ENCODE measurements at places on chromosomes 6 and 20. TPM values are rescaled to one million over a fixed set of nuclear protein-coding genes. Genes with fewer than 3 reads are reported as not detected.

Gene MUCL3
- not detected for polyA plus RNA-seq

Gene TOP1
- polyA plus RNA-seq: 27.8 TPM

Gene OR5V1
- polyA plus RNA-seq: not detected

Gene PGC
- polyA plus RNA-seq: not detected

Gene BPIFA1
- not detected for polyA plus RNA-seq

Gene METTL24
- polyA plus RNA-seq: not detected
